ENCODE measurements at places on chromosomes 3 and 15.

- DNase-seq, result no peak
Observed at GRCh38 chr15:32683906-32684584, 33.8 kb upstream of the GREM1 start.

GRCh38 chr15:38053776-38054175 lies 119.3 kb downstream of the TMCO5A start:
- no peak for DNase-seq

DNA sequence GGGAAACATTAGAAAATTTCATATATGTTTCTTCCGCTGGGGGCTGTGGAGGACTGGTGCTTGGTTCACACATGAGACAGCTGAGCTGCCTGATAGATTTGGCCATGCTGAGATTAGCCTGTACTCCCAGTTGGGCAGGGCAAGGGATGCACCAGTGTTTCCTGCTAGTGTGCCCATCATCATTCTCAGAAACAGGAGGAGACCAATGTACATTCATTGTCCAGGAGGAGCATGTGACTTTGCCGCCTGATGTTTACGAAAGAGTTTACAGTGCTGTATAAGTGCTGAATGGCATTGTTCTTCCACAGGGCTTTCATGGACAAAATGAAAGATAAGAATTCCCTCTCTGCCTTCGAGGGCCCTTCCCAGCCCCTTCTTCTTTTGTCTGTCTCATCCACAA lies 311.1 kb upstream of the THBS1 start:
- DNase-seq, result no peak

GRCh38 chr15:59689626-59690236 lies 611 bp upstream of the BNIP2 start:
- peak; percentile 94 for DNase-seq

DNA sequence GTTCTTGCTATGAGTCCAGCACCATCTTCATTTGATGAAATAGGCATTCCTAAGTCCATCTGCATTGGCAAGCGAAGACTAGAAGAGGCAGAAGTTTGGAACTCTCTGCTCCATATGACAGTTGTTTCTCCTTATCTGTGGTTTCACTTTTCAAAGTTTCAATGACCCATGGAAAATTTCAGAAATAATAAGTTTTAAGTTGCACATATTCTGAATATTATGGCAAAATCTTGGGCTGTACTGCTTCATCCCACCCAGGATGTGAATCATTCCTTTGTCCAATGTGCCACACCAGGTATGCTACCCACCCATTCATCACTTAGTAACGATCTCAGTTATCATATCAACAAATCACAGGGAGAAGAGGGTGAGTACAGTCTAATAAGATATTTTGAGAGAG lies 647.9 kb downstream of the GRM7 start:
- DNase-seq, result no peak

DNA sequence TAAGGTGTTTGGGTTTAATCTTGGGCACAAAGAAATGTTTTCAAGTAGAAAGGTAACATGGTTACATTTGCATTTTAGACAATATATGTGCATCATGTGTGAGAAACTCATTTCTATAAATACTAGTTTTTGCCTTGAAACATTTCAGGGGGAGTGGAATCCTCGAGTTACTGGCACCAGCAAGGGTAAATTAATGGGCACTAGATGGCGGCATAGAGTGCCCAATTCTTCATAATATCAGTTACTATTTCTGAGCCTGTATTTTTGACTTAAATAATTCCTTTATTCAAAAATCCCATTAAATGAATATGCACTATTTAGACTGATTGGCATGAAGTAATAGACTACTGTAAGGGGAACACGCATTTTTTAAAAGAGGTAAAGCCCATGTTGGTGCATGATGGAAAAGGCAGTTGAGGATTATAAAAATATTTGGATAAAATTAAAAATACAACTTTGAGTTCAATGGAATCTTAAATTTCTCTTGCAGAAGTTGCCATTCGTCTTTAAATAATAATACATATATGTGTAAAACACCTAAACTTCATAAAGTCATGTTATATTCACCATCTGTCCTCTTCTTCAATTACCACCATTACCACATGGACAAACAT lies 106.3 kb downstream of the ZBTB20 start:
- no peak for DNase-seq

Data from Right ventricle myocardium superior (tissue), 1 donor.